ENCODE measurements at places on chromosomes 2 and 18.

- peak; percentile 41 for DNase-seq
Observed at GRCh38 chr2:46964835-46965560, 49.4 kb upstream of the MCFD2 start.

GRCh38 chr2:134412639-134412999 is 158.7 kb downstream of the MGAT5 start:
- no peak for DNase-seq

GRCh38 chr2:168119515-168120141 is 127.8 kb downstream of the STK39 start:
- peak; percentile 73 for DNase-seq

- no peak for DNase-seq
Observed at GRCh38 chr2:15973481-15974401, 33.4 kb downstream of the MYCN start.

- peak; percentile 31 for DNase-seq
Observed at GRCh38 chr2:88099798-88100488, 27.9 kb downstream of the FABP1 start.

GRCh38 chr18:76589316-76589715 is 94.3 kb upstream of the ZNF516 start:
- DNase-seq = no peak

- no peak for DNase-seq
Observed at GRCh38 chr18:33837191-33837590, 259.2 kb downstream of the ASXL3 start.

GRCh38 chr2:107570876-107571275 is 255.8 kb upstream of the RGPD4 start:
- DNase-seq = no peak

GRCh38 chr2:121903037-121903689 is 147.7 kb downstream of the TSN start:
- no peak for DNase-seq

DNA sequence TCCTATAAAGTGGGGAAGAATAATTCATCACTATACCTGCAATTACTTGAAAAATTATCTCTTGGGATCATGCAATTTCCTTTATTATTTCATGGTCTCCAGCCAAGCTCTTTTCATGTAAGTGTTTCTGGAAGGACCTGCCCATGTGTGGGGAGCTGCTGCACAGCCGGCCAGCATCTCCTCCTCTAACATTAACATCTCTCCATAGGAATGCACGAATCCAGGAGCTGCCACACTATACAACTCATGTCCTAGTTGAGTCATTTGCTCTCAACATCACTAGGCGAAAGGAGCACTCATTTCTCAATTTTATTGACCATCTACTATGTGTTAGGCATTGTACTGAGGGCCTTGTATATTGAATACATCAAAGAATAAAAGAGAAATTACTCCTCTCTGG is 144.3 kb upstream of the ERBB4 start:
- no peak for DNase-seq

- DNase-seq = peak; percentile 98
Observed at GRCh38 chr2:215793747-215794595, 219.4 kb downstream of the MREG start.

DNA sequence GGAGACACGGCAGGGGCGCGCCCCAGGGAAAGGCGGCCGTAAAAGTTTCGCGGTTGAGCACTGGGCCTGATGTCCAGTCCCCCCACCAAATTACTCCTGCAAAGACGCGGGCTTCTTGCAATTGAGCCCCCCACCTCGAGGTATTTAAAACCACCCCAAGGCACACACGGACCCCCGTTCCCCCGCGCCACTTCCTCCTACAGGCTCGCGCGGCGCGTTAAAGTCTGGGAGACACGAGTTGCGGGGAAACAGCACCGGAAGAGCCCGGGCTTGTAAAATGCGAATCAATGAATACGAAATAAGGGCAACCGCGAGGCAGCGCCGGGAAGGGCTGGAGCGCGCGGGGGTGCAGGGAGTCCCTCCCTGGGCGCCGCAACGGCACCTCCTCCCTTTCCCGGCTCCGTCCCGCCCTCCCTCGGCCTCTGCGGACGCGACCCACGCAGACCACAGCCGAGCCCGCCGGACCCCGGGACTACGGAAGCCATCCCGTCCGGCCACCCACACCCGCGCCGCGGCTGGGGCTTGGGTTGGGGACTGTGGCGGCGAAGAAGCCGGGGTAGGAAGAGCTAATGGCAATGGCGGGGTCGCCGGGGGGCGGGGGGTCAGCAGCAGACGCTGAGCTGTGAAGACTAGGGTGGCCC is 918 bp upstream of the NETO1 start:
- DNase-seq = no peak

GRCh38 chr2:76599732-76600368 is 889.1 kb upstream of the GCFC2 start:
- peak; percentile 83 for DNase-seq

- DNase-seq = peak; percentile 44
Observed at GRCh38 chr2:96090196-96090926, 26.0 kb downstream of the ADRA2B start.

- peak; percentile 20 for DNase-seq
Observed at GRCh38 chr2:175003875-175004729, 1.1 kb downstream of the CHN1 start.

- no peak for DNase-seq
Observed at GRCh38 chr2:5756272-5756671, 64.1 kb downstream of the SOX11 start.

DNA sequence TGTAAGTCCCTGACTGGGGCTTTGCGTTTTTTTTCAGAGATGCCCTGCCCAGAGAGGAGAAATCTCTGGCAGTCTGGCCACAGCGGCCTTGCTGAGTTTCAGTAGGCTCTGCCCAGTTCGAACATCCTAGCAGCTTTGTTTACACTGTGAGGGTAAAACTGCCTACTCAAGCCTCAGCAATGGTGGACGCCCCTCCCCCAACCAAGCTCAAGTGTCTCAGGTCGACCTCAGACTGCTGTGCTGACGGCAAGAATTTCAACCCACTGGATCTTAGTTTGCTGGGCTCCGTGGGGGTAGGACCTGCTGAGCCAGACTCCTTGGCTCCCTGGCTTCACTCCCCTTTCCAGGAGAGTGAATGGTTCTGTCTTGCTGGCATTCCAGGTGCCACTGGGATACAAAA is 31.7 kb downstream of the L3MBTL4 start:
- DNase-seq = no peak

GRCh38 chr2:121627525-121628050 is 21.7 kb downstream of the CLASP1 start:
- peak; percentile 76 for DNase-seq

- DNase-seq = no peak
Observed at GRCh38 chr2:18841248-18842150, 252.1 kb upstream of the NT5C1B start.

DNA sequence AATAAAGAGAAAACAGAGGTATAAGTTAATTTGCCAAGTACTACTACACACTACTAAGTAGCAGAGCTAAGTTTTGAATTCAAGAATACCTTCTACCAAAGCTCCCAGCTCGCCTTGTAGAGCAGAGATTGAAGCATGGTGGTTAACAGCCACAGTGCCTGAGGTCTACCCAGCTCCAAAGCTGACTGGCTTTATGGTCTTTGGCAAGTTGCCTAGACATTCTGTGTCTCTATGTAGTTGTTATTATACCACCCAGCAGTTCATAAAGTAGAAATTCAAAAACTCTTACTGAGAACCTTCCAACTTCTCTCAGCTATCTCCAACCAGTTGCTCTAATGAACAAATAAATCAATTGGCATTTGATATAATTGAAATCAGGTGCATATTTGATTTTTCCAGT is 87.8 kb downstream of the PDE11A start:
- DNase-seq = peak; percentile 72

DNA sequence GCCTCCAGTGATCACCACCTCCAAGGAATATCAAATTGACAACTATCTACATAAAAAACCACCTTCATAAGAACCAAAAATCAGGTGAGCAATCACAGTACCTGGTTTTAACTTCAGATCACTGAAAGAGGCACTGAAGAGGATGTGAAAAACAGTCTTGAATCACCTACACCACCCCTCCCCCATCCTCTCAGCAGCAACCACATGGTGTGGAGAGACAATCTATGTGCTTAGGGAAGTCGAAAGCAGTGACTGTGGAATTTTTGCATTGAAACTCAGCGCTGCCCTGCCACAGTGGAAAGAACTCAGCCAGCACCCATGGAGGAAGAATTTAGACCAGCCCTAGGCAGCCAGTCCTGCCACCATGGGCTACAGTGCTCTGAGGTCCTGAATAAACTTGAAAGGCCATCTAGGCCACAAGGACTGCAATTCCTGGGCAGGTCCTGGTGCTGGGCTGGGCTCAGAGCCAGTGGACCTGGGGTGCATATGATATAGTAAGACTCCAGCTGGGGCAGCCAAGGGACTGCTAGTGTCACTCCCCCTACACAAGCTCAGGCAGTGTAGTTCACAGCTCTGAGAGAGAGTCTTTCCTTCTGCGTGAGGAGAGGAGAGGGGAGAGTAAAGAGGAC is 75.6 kb downstream of the ATL2 start:
- DNase-seq = no peak

GRCh38 chr18:11320986-11321385 is 171.6 kb upstream of the PIEZO2 start:
- DNase-seq = peak; percentile 73

DNA sequence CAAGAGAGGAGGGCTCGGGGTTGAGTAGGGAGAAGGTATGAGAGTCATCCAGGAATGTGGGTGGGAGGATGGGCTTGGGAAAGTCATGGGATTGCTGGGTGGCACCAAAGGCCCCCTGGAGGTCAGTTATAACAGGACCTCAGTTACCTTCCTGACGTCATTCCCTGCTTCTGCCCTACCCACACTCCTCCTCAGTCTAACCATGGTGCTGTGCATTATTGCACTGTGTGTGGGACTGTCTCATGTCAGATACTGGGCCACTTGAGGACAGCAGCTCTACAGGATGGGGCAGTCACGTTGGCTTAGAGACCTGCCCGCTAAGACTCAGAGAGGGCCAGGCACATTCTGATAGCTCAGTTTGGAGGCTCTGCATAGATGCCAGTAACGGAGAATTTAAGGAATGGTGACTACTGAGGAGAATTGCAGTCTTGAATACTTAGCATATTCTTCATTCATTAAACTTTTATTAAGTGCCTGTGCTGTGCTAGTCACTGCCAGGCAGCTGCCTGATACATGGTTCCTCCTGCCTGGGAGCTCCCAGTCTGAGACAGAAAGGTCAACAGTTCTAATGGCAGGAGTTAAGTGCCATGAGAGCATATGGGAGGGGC is 90.5 kb downstream of the LAMA3 start:
- DNase-seq = peak; percentile 47

GRCh38 chr2:38315707-38316333 is 61.3 kb downstream of the ATL2 start:
- peak; percentile 55 for DNase-seq

DNA sequence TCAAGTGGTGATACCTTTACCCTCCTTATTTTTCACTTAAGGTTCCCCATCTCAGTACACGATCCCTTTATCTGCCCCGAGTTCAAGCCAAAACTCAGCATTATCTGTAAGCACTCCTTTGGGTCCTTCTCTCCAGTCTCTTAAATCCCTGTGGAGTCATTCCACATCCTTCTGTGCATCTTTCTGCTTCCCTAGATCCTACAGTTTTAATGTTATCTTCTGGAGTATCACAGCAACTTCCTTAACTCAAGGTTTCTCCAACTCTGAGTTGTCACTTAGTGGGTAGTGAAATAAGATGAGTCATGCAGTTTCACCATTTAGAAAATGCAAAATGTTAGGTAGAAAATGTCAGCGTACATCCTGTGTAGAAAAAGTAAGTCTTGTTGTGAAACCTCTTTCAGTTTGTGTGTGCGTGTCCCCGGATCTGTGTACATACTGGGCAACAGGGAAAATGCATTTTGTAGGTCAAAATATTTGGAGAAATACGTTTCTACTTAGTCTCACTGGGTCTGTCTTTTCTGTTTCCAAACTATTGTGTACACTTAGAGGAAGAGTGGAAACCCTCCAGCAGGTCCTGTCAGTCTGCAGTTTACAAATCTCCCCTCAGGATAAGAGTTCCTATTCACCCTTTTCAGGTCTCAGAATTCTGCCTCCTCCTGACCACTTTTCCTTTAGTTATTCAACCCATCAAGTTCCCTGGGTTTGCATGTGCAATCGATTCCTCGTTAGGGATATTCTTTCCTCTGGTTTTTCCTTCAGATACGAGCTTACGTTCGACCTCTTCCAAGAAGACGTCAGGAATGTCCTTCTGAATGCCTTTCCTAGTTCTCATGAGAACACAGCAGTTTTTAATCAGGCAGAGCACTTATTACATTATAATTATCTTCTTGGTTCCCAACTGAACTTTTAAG is 154.8 kb downstream of the TGIF1 start:
- peak; percentile 95 for DNase-seq

DNA sequence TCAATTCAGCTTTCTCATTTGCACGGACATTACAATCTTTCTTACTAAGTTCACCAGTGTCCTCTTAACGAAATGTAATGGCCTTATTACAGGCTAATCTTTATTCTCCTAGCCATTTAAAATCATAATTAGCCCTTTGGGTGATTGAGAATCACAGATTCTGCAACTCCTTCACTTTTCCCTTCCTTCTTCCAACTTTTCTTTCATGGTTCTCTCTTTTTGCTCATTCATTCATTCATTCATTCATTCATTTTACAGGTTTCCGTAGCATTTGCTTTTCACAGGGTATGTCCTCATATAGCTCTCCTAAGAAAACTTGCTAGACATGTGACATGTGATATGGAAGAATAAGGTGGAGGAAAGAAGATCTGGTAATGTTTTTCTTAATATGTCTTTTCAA is 16.0 kb downstream of the TBR1 start:
- DNase-seq = no peak

GRCh38 chr2:207711750-207712530 is 500 bp downstream of the CCNYL1 start:
- DNase-seq = peak; percentile 43

GRCh38 chr18:28771849-28772248 is 594.9 kb upstream of the CDH2 start:
- no peak for DNase-seq

- DNase-seq = peak; percentile 65
Observed at GRCh38 chr2:238974501-238975166, 126.7 kb downstream of the TWIST2 start.

GRCh38 chr2:237820421-237820820 is 21.8 kb downstream of the RBM44 start:
- DNase-seq = no peak

Data from iris pigment epithelial cell (primary cell).